ENCODE measurements at places on chromosomes 4 and X.

- no peak for ATAC-seq
These were observed 25.2 kb upstream of the BCLAF3 start for GRCh38 chrX:20015945-20016615.

DNA sequence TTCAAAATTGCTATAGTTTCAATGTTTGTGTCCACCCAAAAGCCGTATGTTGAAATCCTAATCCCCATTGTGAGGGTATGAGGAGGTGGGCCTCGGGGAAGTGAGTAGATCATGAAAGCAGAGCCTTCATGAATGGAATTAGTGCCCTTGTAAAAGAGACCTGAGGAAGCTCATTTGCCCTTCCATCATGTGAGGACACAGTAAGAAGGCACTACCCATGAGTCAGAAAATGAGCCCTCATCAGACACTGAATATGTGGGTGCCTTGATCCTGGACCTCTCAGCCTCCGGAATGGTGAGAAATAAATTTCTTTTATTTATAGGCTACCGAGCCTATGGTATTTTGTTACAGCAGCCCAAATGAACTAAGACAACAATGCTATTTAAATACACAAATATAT lies 57.7 kb upstream of the EFHC2 start:
- ATAC-seq = no peak

- ATAC-seq = no peak
These were observed 19.3 kb downstream of the SLC25A53 start for GRCh38 chrX:104137496-104137895.

GRCh38 chr4:64497491-64497890 lies 88.2 kb upstream of the TECRL start:
- ATAC-seq = no peak
